ENCODE measurements at places on chromosomes 2 and 18.

GRCh38 chr2:234629596-234629995 is 132.7 kb upstream of the ARL4C start:
- no peak for DNase-seq

- DNase-seq: peak; percentile 55
These were observed 14.4 kb upstream of the VRK2 start for GRCh38 chr2:58032016-58032763.

- peak; percentile 21 for DNase-seq
These were observed 11.8 kb downstream of the G6PC2 start for GRCh38 chr2:168912901-168913369.

- peak; percentile 46 for DNase-seq
These were observed 351.5 kb downstream of the NR4A2 start for GRCh38 chr2:155980941-155981560.

- no peak for DNase-seq
These were observed 86.9 kb downstream of the VSNL1 start for GRCh38 chr2:17627434-17627833.

DNA sequence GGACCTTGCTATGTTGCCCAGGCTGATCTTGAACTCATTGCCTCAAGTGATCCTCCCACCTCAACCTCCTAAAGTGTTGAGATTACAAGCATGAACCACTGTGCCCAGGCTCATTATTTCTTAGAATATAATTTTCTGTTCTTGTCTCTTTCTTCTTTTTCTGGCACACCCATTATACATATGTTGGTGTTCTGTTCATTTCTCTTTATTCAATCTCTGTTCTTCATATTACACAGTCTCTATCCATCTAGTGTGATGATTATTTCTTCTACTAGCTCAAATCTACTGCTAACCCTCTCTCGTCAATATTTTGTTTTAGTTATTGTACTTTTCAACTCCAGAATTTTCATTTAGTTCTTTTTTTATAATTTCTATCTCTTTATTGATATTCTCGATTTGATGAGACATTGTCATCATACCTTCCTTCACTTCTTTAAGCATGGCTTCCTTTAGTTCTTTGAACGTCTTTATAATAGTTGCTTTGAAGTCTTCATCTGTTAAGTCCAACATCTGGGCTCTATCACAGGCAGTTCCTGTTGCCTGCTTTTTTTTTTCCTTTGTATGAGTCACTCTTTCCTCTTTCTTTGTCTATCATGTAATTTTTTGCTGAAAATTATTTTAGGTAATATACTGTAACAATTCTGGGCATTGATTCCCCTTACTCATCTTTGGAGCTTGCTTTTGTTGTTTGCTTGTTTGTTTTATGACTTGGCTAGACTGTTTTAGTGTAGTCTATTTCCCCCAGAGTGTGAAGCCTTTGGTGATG is 196.4 kb upstream of the NABP1 start:
- no peak for DNase-seq

DNA sequence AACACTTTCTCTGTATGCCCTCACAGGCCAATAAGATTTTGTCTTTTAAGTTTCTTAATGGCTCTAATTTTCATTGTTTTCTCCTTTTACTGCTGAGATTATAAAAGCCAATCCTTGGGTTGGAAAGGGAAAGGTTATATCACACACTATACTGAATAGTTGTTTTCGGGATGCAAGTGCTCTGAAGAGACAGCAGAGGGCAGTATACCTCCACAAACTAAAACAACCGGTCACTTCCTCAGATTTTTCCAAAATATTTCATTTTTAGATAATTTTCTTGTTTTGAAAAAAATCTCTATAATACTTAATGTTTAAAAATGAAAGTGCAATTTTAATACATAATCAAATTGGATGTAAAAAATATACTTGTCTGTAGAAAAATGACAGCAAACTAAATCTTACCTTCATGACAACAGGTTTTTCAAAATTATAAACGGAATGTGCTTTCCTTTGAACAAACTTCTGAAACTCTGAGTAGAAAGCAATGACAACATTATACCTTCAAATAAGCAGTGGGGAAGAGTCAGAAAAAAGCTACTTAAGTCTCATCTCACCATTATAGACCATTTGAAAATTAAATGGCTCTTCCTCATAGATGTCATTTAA is 82.7 kb downstream of the ORC4 start:
- DNase-seq: peak; percentile 84

DNA sequence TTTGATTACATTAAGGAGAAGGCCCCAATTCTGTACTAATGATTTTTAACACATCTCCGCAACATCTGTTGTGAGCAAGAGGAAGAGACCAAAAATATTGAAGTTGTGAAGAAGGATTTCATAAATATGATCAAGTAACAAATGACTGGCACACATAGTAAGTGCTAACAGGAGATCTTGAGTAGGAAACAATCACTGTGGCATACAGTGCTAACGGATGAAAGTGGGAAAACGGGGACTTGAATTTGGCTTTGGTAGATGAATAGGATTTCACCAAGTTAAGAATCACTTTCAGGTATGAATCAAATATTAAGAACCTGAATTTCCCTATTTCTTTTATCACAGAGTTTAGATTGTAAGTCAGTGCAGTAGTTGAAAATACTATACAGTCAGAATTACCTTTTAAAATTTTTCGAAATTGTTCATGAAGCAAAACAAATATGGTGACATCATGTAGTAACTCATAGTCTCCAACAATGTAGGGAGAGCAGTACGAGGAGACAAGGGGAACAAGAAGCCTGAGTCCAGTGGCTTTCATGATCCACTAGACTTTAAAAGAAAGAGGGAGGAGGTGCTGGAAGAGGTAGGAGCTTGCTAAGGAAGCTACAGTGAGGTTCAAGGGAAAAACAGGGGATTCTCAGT is 16.3 kb downstream of the CWC22 start:
- DNase-seq: no peak

- no peak for DNase-seq
These were observed 38.5 kb upstream of the LAPTM4A start for GRCh38 chr2:20089715-20090464.

DNA sequence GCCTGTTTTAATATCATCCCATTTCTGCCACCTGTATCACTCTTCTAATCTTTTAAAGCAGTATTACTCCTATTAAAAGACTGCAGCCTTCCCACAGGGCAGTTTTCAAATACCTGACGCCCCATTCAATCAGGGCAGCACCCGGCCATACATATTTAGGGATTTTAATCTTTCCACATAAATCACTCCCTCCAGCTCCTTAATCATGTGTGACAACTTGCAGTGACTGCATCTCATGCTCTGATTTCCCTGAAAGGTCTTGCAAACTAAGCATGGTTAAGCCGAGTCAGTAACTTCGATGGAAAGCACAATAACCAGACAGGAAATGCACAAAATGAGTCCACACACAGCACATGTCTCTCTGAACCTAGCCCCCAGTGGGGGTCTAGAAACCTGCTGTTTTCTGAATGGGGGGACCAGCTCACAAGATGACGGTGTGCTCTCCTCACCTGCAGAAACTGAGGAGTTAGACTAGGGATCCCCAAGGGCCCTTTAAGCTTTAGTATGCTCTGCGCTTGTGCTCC is 116.9 kb upstream of the CREB1 start:
- no peak for DNase-seq

DNA sequence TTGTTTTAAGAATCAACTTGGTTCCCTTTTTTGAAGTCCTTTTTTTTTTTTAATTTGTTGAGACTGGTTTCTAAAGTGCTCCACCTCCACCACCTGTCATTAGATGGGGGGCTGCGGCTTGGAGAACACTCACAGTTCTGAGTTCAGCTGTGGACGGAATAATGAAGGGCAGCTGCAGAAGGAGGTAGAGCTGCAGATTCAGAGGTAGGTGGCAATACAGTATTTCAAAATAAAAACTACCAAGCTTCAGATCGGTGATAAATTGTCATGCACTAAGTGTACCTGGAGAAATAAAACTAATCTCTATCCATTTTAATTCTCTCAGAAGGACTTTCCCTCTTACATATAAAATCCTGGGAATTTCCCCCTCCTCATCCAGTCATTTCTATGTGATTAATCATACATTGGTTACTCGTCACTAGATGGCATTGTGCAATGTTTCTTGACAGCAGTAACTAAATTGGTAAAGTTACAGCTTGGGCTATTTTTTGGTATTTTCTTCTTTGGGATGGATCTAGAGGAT is 81.1 kb upstream of the SLC39A10 start:
- DNase-seq: peak; percentile 59

- peak; percentile 58 for DNase-seq
These were observed 36.3 kb downstream of the SLC35F5 start for GRCh38 chr2:113720167-113720566.

- DNase-seq: peak; percentile 40
These were observed 414.2 kb upstream of the CHST9 start for GRCh38 chr18:27599202-27599829.

- DNase-seq: no peak
These were observed 40.0 kb downstream of the HK2 start for GRCh38 chr2:74873678-74874640.

- DNase-seq: no peak
These were observed 86.6 kb downstream of the ANTXR1 start for GRCh38 chr2:69099541-69099940.

GRCh38 chr2:209368406-209368805 is 55.4 kb upstream of the MAP2 start:
- DNase-seq: no peak

GRCh38 chr18:75247611-75248421 is 37.2 kb downstream of the TSHZ1 start:
- DNase-seq: peak; percentile 59

DNA sequence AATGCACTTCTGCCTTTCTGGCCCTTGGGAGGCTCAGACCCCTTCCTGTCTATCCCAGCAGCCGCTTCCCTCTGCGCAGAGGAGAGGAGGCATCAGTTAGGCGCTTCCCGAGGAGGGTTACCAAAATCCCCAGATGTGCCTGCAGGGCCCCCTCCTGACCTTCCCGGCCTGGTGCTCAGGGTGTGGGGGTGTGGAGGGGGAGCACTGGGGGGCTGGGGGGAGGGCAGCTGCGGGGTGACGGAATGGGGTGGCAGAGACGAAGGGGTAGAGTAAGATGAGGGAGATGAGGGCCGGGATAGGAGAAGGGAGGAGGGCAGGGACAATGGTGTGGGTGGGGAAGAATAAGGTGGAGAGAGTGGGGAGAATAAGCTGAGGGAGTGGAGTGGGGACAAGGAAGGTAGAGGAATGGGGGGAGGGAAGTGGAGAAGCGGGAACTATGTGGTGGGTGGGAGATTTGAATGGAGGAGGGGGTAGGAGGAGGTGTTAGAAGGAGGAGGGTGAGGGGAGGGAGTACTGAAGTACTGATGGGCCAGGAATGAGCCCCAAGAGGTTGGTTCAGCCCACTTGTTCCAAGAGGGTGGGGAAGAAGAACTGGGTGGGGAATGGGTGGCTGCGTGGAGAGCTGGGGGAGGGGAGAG is 6.5 kb upstream of the ZAP70 start:
- DNase-seq: peak; percentile 18

DNA sequence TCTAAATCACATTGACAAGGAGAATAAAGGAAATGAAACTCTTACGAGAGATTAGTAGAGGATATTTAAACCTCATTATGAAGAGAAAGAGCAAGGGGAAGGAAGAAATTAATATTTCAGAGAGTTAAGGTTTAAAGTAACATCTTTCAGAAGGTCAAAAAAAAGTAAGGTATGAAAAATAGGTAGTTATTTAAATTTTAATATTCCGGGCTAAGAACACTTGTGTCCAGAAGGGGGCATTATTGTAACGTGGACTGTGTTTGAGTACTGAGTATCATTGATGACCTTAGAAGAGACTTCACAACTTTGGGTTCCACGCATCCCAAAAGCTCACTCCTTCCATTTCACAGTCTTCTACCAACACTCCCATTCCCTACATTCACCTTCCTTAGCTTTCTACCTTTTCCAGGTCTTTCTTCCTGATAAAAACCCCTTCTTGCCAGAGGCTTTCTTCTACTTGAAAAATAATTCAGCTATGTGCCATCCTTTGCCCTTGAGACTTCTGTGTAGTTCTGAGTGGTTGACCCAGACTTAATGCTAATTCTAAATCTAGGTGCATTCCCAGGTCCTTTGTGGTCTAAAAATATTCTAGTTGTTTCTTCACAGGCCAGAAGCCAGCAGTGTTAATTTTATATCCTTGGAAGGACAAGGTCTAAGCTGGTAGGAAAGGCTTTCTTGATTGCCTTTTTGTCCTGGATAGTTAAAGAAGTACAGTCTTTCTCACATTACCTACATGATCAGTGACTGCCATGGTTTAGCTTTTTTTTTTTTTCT is 16.5 kb downstream of the DYNC1I2 start:
- DNase-seq: peak; percentile 69

- DNase-seq: no peak
These were observed 183.3 kb downstream of the LDLRAD4 start for GRCh38 chr18:13401826-13402225.

- no peak for DNase-seq
These were observed 13.7 kb downstream of the HYCC2 start for GRCh38 chr2:201057715-201058248.

- DNase-seq: peak; percentile 5
These were observed 1.7 kb downstream of the ERFE start for GRCh38 chr2:238160206-238161129.

DNA sequence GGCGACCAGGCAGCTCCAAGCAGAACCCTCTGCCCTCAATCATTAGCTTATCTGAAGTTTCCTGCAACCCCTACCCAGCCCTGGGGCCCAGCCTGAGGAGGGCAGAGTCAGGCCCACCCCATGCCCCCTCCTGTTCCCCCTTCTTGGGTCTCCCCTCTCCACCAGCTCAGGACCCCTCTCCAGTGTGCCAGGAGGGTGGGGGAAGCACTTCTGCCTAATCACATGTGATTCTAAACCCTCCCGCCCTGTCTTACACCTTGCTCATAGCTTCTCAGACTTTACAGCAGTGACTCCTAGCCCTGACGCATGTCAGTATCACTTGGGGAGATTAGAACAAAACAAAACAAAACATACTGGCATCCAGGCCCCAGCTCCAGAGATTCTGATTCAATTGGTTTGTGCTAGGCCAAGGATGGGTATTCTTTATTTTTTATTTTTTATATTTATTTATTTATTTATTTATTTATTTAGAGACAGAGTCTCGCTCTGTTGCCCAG is 42.5 kb upstream of the ASAP2 start:
- DNase-seq: no peak

DNA sequence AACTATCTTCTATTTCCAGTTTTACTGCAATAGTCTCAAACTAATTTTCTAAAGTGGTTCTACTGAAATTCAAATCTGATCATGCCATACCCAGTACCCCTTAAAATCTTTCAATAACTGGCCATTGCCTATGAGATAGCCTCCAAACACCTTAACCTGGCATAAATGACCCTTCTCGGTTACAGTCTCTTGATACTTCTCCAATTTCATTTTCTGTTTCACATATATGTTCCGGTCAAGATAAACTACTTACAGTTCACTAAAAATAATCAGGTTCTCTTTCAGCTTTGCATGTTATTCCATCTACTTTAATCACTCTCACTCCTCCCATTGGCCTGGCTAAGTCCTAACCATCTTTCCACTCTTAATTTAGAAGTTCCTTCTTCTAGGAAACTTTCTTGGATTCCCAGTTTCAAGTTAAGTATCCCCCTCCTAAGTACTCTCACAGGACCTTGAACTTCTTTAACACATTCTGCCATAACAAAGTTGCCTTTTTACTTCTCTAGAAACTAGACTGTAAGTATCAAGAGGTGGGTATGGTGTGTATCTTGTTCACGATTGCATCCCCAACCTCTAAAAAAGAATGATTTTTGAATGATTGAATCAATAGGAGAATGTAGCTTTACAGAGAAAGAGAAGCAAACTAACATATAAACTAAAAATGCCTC is 110.2 kb upstream of the RBBP8 start:
- no peak for DNase-seq
